Esophagus muscularis mucosa (tissue), 4 donors: ENCODE measurements at places on chromosomes 5 and 9. TPM values are rescaled to one million over a fixed set of nuclear protein-coding genes. Genes with fewer than 3 reads are reported as not detected.

The JAKMIP2 gene
- 0.83 TPM for total RNA-seq

The PCDHGB3 gene
- total RNA-seq: 7.5 TPM

The IRX1 gene
- 0.17 TPM for total RNA-seq

The WDR38 gene
- not detected for total RNA-seq

The ST8SIA4 gene
- total RNA-seq: 1.5 TPM

The SOWAHA gene
- 0.83 TPM for total RNA-seq

The CCDC180 gene
- total RNA-seq: 4.2 TPM

The RNF224 gene
- not detected for total RNA-seq

The CYSRT1 gene
- total RNA-seq: 0.33 TPM

The FST gene
- total RNA-seq: 5.8 TPM

The PRKAA1 gene
- total RNA-seq: 85.0 TPM

The CYLC2 gene
- not detected for total RNA-seq

The CCL19 gene
- total RNA-seq: 0.57 TPM

The TEX53 gene
- not detected for total RNA-seq

The CATSPER3 gene
- total RNA-seq: 0.65 TPM

The LRRC19 gene
- not detected for total RNA-seq

The LCNL1 gene
- total RNA-seq: 0.39 TPM

The TSSK1B gene
- not detected for total RNA-seq

The PCDHGB7 gene
- total RNA-seq: 18.0 TPM

The GHR gene
- 5.3 TPM for total RNA-seq

The KCNN2 gene
- total RNA-seq: 7.9 TPM

The GOLGA2 gene
- total RNA-seq: 108 TPM

The PCDHB10 gene
- total RNA-seq: 5.3 TPM

The MOCS2 gene
- 122 TPM for total RNA-seq

The GABRB2 gene
- total RNA-seq: 1.7 TPM

The IARS1 gene
- 80.6 TPM for total RNA-seq

The OR1Q1 gene
- not detected for total RNA-seq
